ENCODE measurements at places on chromosomes 6 and 20. TPM values are rescaled to one million over a fixed set of nuclear protein-coding genes. Genes with fewer than 3 reads are reported as not detected.

GDAP1L1 gene
- total RNA-seq, result not detected

HCRTR2 gene
- not detected for total RNA-seq

COL9A3 gene
- 69.6 TPM for total RNA-seq

ZNF334 gene
- total RNA-seq, result 9.0 TPM

HIVEP2 gene
- 32.0 TPM for total RNA-seq

FILIP1 gene
- 40.2 TPM for total RNA-seq

RPL7L1 gene
- total RNA-seq, result 51.6 TPM

KIF13A gene
- total RNA-seq, result 72.8 TPM

INSM1 gene
- total RNA-seq, result not detected

NMBR gene
- total RNA-seq, result 0.45 TPM

C6orf15 gene
- not detected for total RNA-seq

HRH3 gene
- total RNA-seq, result not detected

KCNG1 gene
- 3.5 TPM for total RNA-seq

SLC17A1 gene
- not detected for total RNA-seq

SPATS1 gene
- not detected for total RNA-seq

CST5 gene
- not detected for total RNA-seq

MCM9 gene
- 20.9 TPM for total RNA-seq

CGA gene
- total RNA-seq, result not detected

TMEM170B gene
- total RNA-seq, result 9.5 TPM

PHACTR3 gene
- total RNA-seq, result not detected

ARMH2 gene
- total RNA-seq, result not detected

CPXM1 gene
- total RNA-seq, result 5.9 TPM

POM121L2 gene
- not detected for total RNA-seq

GGTLC1 gene
- total RNA-seq, result not detected

BPIFB1 gene
- total RNA-seq, result 2.1 TPM

OSER1 gene
- 34.1 TPM for total RNA-seq

GINS1 gene
- 1.4 TPM for total RNA-seq

MUC21 gene
- 0.18 TPM for total RNA-seq

TAP2 gene
- total RNA-seq, result 26.3 TPM

SYTL3 gene
- total RNA-seq, result 2.5 TPM

PRRT1 gene
- total RNA-seq, result 6.1 TPM

BMP6 gene
- 9.0 TPM for total RNA-seq

NRSN1 gene
- total RNA-seq, result not detected

TNFRSF6B gene
- total RNA-seq, result 6.1 TPM

RAB32 gene
- total RNA-seq, result 21.3 TPM

PI16 gene
- total RNA-seq, result 91.7 TPM

SRMS gene
- total RNA-seq, result not detected

RIN2 gene
- 94.9 TPM for total RNA-seq

GJA10 gene
- total RNA-seq, result not detected

CST7 gene
- 6.7 TPM for total RNA-seq

LTV1 gene
- 22.4 TPM for total RNA-seq

GSTA2 gene
- total RNA-seq, result not detected

PSMB9 gene
- 41.1 TPM for total RNA-seq

FAM83C gene
- total RNA-seq, result not detected

RSPH9 gene
- total RNA-seq, result 0.49 TPM

ZNF451 gene
- total RNA-seq, result 68.1 TPM

EYA2 gene
- 24.4 TPM for total RNA-seq

GMPR gene
- total RNA-seq, result 11.9 TPM
